ENCODE measurements at places on chromosomes 1 and 21.
A peak's percentile ranks its signal among the peaks of the same experiment; 100 is the strongest.

DNA sequence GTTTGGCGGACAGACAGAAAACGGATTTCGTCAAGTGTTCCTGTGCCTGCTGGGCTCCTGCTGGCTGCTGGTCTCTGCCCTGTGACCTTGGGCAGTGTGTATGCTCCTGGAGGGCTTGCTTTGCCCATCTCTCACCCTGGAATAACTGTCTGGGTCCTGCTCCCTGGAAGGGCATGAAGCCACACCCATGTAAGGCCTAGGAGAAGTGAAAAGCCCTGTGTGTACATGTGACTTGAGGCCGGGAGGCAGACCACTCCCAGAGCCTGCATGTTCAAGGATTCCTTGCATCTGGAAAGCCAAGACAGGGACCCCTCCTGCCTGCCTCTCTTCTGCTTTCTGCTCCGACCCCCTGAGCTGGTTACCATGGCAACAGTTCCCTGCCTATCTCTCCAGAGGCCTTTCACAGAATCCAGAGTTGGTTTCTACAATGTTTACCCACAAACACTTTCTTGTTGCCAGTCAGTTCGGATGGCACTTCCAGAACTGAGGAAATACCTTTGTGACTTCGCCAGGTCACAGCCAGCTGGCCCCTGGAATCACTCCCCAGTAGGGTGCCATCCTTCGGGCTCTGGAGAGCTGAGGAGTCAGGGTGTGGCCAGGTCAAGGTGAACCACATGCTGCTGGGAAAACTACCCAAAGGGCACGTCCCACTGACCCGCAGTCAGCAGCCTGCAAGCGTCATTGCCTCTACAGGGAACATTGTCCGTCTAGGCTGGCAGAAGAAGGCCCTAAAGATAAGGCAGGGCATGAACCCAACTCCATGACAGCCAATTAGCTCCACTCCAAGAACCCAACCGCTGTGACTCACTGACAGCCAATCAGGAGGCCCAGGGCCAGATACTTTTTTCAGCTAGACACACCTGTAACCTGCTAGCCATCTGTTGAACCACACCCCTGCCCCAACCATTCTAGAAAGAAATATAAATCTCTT lies 14.7 kb upstream of the GPR37L1 start:
- DNase-seq = no peak

- peak; percentile 41 for DNase-seq
These were observed 1.7 kb upstream of the ADAMTS4 start for GRCh38 chr1:161200421-161200991.

DNA sequence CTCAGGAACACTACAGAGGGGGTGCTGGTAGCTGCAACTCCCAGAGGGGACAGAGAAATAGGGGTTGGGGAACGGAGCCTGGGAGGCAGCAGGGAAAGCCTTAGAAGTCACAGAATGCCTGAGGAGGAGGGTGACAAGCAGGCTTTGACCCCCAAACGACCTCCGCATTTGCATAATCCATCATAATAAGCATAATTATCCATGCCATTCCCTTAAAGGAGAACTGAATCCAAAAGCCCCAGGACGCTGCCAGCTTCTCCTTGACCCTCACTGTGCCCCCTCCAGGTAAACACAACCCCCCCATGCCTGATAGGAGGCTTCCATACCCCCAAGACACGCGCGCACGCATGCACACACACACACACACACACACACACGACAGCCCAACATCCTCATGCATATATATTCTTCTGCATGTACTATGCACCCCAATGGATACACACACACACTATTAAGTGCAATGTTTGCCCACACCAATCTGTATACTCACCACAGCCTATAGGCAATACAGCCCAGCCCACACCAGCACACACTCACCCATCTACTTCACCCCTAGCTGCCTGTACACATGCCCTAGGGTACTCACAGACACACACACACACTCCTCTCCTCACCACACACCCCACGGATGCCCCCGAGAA lies 27.8 kb downstream of the SDC3 start:
- DNase-seq = no peak

DNA sequence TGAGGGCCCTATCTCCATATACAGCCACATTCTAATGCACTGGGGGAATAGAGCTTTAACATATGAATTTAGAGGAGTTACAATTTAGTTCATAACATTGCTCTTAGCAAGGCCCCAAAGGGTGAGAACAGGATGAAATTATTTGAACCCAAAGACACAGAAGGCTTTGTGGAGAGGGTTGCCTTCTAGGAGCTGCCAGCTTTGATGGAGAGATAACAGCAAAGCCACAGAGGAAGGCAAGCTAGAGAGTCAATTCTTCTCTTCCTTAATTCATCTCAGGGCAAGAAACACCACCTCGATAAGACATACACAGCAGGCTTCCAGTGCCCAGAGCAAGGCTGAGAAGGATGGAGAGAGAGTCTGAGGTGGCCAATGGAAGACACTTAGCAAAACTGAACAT lies 94.8 kb upstream of the TMPRSS15 start:
- no peak for DNase-seq

- no peak for DNase-seq
These were observed 44.8 kb downstream of the CHD1L start for GRCh38 chr1:147287133-147287865.

DNA sequence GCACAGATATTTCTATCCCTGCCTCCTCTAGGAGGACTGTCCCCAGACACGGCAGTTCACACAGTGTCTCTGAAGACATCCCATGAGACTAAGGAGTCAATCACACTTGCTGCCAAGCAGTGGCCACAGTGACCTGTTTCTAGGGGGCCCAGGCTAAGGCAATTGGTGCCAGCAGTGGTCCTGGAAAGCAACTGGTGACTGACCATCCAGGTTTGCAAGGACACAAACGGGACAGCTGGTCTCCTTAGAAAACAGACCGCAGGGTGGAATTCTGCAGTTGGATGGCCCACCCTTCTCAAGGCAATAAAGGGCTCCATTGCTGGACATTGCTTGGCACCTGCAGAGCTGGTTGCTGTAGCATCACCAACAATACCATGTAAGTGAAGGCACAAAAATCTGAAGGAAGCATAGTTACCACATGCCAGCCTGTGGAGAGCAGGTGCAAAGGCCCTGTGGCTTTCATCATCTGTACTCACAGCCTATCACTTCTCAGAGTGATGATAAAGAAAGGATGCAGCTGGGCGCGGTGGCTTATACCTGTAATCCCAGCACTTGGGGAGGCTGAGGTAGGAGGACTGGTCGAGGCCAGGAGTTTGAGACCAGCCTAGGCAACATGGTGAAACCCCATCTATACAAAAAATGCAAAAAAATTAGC lies 81.5 kb downstream of the STUM start:
- no peak for DNase-seq

DNA sequence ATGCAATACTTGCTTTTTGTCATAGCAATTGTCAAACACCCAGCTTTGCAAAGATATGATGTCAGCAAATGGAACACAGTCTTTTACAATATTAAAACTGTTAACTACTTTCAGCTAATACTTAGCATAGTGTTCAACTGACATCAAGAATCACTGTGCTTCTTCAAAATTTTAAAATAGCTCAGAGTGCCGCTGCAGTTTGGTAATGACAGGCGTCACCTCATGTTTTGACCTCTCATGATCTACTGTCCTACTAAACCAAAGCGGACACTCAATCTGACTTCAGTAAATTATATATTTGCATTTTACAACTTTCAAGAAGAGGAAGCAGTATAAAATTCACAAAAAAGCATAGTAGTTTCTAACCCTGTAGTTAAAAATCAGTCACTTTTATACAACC lies 2.0 kb downstream of the FMO1 start:
- DNase-seq = no peak

GRCh38 chr1:32073299-32074229 lies 825 bp downstream of the TMEM39B start:
- no peak for DNase-seq

DNA sequence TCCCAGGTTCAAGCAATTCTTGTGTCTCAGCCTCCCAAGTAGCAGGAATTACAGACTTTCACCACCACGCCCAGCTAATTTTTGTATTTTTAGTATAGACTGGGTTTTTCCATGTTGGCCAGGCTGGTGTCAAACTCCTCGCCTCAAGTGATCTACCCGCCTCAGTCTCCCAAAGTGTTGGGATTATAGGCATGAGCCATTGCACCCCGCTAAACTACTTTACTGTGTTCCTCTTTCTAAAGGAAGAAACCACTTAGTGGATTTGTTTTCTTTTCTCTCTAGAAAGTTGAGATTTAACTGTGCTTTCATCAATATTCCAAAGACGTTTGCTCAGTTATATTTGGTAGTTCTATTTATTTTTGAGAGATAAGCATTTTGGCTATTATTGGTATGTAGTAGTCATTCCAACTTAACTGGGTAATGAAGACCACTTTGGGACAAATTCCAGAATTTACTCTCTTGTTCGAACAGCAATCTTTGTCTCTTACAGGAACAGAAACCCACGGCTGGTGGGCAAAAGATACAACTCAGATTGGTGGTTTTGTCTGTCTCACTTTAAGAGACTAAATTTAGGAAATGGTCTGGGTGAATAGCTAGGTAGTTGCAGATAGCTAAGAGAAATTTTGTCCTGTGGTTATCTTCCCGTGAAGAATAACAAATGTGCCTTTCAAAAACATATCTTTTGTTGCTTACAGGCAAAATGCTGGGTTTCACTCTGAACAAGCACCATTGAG lies 103.5 kb upstream of the CD55 start:
- DNase-seq = no peak

- no peak for DNase-seq
These were observed 261.1 kb upstream of the RGS18 start for GRCh38 chr1:191897134-191897533.

GRCh38 chr1:160578525-160579191 lies 638 bp downstream of the CD84 start:
- no peak for DNase-seq

DNA sequence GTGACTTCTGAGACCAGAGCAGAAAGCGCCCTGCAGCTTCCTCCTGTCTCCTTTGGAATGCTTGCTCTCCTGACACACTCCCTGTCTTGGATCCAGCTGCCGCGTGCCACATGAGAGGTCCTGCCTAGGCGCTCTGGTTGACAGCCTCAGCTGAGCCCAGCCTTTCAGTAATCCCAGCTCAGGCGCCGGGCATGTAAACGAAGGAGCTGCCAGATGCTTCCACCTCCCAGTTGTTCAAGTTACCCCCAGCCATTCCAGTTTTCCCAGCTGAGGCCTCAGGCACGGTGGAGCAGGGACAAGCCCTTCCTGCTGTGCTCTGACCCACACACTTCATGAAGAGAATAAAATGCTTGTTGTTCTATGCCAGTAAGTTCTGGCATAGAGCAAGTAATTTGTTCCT lies 14.3 kb upstream of the CD34 start:
- peak; percentile 72 for DNase-seq

DNA sequence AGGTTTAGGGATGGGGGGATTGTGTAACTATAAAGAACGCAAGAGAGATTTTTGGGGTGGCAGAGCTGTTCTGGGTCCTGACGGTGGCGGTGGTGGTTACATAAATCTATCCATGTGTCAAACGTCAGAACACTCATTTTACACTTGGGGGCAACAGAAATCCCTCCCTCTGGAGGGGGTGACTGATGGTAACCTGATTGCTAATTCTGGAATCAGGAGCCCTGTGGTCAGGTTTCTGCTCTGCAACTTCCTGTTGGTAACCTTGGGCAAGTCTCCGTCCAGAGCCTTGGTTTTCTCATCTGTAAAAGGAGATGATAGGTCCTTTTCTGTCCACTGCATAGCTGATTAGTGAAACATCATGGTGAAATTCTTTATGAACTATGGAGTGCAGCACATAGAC lies 40.9 kb downstream of the ALPL start:
- DNase-seq = no peak

- no peak for DNase-seq
These were observed 31.5 kb downstream of the BMP8A start for GRCh38 chr1:39522661-39523567.

- DNase-seq = peak; percentile 56
These were observed 7.0 kb upstream of the IGSF21 start for GRCh38 chr1:18100491-18101063.

GRCh38 chr1:198849093-198849492 lies 210.3 kb downstream of the PTPRC start:
- DNase-seq = no peak

DNA sequence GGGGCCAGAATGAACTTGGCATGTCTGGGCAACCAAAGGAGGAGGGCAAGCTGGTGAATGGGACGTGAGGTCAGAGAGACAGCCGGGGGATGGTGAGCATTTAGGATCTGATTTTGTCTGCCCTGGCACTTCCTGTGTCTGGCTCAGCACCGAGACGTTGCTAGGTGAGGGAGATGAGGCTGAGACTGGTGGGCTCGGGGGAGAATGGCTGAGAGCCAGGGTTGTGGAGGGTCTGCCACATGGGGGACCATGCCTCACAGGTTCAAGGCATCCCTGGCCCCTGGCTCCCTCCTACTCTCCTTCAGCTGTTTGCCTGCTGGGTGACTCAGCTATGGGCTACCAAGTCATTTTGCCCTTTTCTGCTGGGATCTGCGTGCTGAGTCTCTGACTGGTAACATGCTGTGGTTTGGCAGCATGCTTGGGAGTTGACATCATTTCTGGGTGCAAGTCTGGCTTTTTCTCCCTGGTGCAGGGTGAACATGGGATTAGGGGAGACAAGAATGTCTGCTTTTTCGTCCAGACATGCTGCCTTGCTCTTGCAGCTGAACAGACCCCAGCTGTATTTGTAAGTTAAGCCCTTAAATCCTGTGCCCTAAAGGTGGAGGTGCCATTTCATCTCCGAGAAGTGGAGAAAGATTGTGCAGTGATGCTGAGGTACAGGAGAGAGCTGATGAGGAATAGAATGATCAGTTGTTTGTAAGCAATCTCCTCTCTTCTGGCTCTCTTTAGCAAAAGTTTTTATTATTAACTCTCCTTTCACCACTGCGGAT lies 17.6 kb downstream of the GALNT2 start:
- peak; percentile 95 for DNase-seq

- peak; percentile 72 for DNase-seq
These were observed 50.9 kb downstream of the TARBP1 start for GRCh38 chr1:234427950-234428646.

GRCh38 chr1:31642366-31642765 lies 2.3 kb downstream of the PEF1 start:
- no peak for DNase-seq

DNA sequence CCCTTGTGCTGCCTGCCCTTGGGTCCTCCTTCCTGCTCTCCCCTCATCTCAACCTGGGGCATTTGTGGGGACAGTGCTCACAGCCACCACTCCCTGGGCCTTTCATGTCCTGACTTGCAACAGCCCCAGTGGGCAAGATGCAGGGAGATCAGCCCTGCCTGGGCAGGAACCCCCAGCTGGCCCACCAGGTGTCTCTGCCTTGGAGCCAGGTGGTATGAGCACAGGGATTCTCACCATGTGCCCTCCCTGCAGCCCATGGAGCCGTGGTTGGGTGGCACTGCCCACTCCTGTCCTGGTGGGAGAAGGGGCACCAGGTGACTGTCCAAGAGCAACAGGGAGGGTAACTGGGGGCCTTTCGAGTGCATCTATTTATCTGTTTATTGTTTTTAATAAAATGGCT lies 100.4 kb downstream of the AJAP1 start:
- no peak for DNase-seq

GRCh38 chr1:231091831-231092301 lies 51.8 kb upstream of the FAM89A start:
- DNase-seq = peak; percentile 65

DNA sequence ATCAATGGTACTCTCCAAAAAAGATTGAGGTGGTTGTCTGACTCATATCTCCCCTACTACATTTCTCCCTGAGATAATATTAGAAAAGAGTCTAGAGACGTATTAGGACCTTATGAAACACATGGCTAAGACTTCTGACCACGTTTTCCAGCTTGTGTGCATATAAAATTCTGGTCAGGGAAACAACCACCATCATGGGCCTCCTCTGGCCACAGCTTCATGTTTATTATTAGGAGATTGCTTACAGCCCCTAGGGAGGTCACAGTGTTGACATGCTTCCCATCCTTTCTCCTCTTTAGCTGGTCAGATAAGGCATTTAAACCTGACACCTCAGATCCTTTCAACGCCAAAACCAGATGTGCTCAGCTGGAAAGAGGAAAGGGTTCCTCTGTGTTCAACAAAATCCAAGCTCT lies 620.2 kb downstream of the PLPP3 start:
- no peak for DNase-seq

All from lung microvascular endothelial cell (primary cell).